Skin of body (tissue), 3 donors: ENCODE measurements at places on chromosomes 16 and 17. TPM values are rescaled to one million over a fixed set of nuclear protein-coding genes. Genes with fewer than 3 reads are reported as not detected.

The CACNG3 gene
- total RNA-seq, result not detected

The HCFC1R1 gene
- 15.4 TPM for total RNA-seq

The METTL23 gene
- total RNA-seq, result 18.1 TPM

The NATD1 gene
- 3.6 TPM for total RNA-seq

The CCL18 gene
- not detected for total RNA-seq

The PIK3R5 gene
- 2.1 TPM for total RNA-seq

The TBX21 gene
- 0.39 TPM for total RNA-seq

The MRC2 gene
- total RNA-seq, result 147 TPM

The KCNAB3 gene
- total RNA-seq, result 2.2 TPM

The FOXL1 gene
- 0.30 TPM for total RNA-seq

The PERCC1 gene
- not detected for total RNA-seq

The TRPV3 gene
- total RNA-seq, result 13.5 TPM

The TP53TG3D gene
- not detected for total RNA-seq

The ERBB2 gene
- total RNA-seq, result 61.1 TPM

The RNU2-1 gene
- not detected for total RNA-seq

The NMRAL1 gene
- 24.1 TPM for total RNA-seq

The LRRC75A gene
- total RNA-seq, result 2.9 TPM

The CD79B gene
- total RNA-seq, result 2.2 TPM

The FSCN2 gene
- total RNA-seq, result 0.99 TPM

The NPIPB13 gene
- total RNA-seq, result 1.6 TPM

The TBC1D3K gene
- not detected for total RNA-seq
